Stimulated activated CD4-positive, alpha-beta T cell treated with anti-CD3 and anti-CD28 coated beads, Interleukin-4, amount 100 ng/mL, for 48 hours (primary cell): ENCODE measurements at places on chromosomes 2 and 18.

DNA sequence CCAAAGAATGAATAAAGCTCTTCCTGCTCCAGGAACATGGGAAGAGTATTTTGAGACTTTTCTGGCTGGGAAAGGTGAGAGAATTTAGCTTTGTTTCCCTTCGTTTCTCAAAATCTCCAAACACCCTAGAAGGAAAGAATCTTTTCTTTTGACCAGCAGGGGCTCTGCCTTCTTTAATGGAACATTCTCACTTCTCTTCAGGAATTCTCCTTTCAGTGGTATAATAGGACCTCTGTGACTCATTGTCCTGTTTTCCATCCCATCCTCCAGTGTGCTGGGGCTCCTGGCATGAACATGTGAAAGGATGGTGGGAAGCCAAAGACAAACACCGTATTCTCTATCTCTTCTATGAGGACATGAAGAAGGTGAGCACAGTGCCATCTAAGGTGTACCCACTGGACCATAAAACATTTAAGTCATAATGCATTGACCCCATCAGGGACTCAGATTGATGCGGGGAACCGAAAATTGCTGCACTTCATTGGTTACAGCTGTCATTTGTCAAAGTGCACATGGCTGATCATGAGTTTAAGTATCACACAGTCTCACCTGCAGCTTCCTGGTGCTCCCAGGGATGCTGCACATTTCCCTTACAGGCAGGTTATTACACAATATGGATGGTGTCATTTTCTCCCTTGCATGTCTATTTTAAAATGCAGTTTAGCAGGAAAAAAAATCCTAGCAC lies 5.5 kb downstream of the SULT1C4 start:
- no peak for DNase-seq

GRCh38 chr2:196927376-196928225 lies 1.1 kb upstream of the PGAP1 start:
- DNase-seq, result peak; percentile 49

DNA sequence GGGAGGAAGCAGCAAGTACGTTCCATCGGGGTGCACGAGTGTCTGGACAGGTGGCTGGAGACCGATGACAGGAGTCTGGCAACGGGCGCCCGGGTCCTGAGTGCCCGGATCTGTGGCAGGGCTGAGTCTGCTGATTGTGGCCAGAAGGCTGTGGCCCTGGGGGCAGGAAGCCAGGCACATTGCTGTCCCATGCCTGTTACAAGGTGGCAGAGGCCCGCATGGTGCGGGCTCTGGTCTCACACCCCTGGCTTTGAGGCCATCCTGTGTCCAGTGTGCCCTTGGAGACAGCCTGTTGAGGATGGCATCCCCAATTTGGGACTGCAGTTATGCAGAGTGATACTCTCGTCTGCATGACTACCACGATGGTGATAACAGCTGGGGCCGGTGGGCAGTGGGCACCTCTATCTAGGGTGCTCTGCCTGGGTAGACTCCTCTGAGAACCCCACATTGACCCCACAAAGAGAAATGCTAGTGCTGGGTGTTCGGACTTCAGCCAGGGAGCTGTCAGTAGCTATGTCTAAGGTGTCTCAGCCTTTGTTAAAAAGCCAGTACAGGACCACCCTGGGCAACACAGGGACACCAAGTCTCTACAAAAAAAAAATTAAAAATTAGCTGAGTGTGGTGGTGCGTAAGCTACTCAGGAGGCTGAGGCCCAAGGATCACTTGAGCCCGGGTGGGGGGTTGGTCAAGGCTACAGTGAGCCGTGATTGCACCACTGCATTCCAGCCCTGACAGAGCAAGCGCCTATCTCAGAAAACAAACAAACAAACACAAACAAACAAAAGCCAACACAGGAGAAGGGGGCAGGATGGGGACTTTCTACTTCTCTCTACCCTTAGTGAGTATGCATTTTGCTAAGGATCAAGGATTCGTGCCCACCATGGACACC lies 88.3 kb downstream of the RHOB start:
- DNase-seq, result no peak

GRCh38 chr2:176668912-176669311 lies 399.7 kb downstream of the MTX2 start:
- DNase-seq, result no peak

DNA sequence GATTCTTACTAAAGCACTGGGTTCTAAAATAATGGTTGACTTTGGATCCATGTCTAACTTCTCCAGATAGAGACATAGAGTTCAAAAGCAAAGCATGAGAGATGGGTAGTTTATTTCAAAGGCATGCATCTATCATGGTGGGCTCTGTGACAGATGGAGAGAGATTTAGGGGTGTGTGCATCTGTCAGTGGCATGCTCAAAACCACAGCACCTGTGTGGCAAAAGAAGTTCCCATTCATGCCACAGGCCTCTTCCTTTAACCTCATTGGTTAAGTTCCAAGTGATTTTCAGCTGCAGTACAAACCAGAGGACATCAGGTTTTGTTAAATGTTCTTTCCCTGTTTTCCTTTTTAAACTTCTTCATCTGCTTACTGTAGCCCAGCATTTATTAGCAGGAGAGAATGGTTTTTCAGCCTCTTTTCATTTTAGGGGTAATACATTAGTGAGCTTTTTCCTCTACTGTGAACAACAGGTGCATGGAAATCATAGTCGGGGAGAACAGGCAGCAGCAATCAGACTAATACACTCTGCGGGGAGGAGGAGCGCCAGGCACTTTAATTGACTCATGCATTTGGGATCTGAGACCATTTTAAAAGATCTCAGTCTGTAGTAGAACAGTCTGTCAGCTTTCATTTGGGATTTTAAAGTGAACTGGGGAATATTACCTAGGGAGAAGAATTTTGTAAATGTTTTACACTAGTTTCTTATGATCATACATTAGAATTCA lies 52.4 kb upstream of the UPP2 start:
- no peak for DNase-seq

- no peak for DNase-seq
Measured at GRCh38 chr2:158546412-158547144, 89.8 kb downstream of the PKP4 start.

DNA sequence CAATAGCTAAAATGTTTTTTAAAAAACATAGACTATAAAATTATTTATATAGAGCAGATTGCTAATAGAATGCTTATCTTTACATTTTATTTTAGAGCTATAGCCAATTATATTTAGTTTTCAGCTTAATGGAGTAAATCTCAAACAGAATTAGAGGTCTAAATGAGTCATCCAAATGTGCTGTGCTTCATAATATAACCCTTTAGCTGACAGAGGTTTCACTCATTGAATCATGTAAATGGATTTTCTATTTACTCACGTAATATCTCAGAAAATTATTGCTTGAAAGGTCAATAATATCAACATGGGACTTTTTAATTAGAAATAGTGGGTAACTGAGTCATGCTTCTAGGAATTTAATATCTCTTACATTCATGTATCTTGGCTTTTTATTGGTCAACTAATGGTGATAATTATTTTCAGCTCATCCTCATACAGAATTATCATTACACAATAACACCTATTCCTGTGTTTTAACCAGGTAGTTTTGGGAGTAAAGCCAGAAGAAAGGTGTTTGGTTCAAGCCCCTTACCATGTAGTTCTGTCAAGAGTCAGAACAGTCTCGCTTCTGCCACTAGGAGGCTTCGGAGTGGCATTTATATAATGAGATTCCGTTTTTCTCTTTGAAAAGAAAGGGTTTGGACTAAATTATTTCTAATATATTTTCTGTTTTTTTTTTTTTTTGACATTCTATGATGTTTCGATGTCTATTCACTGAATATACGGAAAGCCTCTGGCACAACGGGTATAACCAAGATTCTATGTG lies 217.6 kb downstream of the CDH7 start:
- DNase-seq, result no peak

- DNase-seq, result no peak
Measured at GRCh38 chr2:83640506-83640905, 818.6 kb downstream of the SUCLG1 start.

GRCh38 chr2:67982956-67983355 lies 79.8 kb downstream of the C1D start:
- no peak for DNase-seq

DNA sequence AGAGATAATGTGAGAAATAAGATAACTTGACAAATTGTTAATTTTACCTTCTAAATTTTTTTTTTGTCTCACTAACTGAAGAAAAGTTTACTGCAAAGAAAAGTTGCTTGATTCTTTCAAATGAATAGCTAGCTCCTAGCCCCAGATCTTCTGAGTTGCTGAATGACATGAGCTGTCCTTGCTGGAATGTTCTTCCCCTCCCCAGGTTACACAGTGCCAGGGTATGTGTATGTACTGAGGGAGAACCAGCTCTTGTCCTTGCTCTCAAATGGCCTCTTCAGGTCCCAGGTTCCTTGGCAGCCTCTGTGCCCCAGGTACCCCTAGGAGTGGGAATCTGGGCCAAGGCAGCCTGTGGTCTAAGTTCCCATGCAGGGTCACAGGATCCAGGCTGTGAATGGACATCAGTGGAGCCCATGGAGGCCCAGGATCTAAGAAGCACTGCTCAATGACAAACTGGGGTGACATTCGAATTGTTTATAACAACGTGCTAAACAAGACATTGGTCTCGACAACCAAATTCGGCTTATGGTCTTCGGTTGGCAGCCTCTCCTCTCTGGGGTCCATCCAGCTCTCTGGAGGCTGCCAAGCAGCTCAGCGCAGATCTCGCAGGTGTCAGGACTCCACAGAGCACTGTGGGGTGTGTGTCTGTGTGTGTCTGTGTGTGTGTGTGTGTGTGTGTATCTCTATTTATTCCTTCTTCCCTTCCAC lies 17.1 kb upstream of the INO80C start:
- DNase-seq, result no peak

GRCh38 chr2:179107737-179108136 lies 57.8 kb upstream of the CCDC141 start:
- no peak for DNase-seq

- no peak for DNase-seq
Measured at GRCh38 chr2:44935729-44936098, 5.8 kb upstream of the SIX3 start.

GRCh38 chr2:100857915-100858314 lies 38.0 kb downstream of the NPAS2 start:
- no peak for DNase-seq

DNA sequence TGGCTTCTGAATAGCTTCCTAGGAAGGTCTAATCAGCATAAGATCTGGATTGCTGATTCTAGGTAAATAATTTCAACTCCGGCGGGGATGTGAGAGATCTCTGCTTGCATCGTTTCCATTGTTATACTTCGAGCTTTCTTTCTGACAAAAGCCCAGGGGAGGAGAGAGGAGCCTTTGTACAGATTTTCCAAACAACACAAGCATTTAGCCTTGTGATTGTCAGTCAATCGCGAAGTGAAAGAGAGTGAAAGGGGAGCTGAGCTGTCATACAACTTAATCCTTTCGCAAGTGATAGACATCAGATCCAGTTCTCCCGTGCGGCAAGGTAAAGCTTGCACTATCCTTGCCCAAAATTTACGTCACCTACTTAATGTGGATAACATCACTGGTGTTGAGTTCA lies 26.2 kb downstream of the RALB start:
- no peak for DNase-seq

DNA sequence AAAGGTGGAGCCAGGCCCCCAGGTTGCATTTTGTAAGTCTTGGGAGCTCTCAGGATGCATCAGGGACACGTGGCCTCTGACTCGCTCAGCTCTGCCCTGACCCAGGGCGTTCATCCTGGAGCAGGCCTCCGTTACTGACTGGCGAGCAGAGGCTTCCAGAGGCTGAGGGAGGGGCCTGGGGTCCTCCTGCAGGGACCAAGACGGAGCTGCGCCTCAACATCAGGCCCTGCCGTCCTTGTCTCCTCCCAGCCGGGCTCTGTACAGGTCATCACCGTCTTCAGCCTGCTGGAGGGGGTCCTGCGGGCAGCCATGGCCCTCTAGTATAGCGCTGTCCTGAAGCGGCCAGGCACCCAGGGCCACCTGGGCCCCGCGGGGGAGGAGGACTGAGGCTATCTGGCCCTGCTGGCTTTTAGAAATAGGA lies 10.2 kb upstream of the ALPP start:
- no peak for DNase-seq

GRCh38 chr18:58235001-58235436 lies 191.0 kb downstream of the NEDD4L start:
- no peak for DNase-seq

- DNase-seq, result no peak
Measured at GRCh38 chr2:111632661-111633060, 251.3 kb downstream of the ANAPC1 start.

DNA sequence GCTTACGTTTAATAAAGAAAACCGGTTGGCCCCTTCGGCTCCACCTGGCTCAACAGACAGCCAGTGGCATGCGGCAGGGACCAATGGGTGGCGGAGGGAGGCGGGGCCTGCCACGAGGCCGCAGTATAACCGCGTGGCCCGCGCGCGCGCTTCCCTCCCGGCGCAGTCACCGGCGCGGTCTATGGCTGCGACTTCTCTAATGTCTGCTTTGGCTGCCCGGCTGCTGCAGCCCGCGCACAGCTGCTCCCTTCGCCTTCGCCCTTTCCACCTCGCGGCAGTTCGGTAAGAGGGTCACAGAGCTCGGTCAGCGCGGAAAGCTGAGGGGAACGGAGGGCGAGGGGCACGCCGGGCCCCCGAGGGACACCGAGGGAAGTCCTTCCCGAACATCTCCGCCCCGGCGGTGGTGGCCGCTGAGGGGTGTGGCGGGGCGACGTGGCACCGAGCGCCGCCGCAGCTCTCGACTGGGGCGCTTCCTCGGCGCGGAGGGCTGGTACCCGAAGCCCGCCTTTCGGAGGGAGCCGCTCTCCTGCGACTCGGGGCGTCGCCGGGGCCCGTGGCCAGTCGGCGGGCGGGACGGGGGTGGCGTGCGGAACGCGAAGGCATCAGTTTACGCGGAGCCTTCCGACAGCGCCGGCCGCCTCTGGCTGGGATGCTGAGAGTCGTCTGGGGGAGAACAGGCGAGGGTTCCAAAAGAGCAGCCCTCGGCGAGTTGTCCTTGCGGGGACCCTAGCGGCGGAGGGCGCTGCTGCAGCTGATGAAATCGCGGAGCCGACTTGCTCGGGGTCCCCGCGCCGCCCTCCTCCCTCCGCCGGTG lies at the start of gene MTHFD2:
Gene MTHFD2 (plus strand): TSS at position 155 of the 814 bp plus-strand sequence. CDS start 27 bp downstream, at position 182.
- peak; percentile 91 for DNase-seq

DNA sequence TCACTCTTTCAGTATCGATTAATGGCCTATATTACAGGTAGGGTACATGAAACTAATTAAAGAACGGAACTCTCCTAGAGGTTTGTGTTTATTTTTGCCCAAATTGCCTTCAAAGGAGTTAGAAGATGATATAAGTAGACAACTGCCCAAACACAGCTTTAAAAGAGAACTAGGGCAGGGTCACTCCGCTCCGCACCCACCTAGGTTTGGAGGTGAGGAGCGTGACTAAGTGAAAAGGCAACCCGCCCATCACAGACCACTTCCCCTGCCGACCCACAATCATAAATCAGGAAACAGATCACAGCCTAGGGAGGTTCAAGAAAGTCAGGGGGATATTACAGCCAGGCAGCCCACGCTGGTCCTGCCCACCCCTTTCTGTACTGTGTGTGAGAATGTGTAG lies 166.7 kb downstream of the C1D start:
- DNase-seq, result no peak

DNA sequence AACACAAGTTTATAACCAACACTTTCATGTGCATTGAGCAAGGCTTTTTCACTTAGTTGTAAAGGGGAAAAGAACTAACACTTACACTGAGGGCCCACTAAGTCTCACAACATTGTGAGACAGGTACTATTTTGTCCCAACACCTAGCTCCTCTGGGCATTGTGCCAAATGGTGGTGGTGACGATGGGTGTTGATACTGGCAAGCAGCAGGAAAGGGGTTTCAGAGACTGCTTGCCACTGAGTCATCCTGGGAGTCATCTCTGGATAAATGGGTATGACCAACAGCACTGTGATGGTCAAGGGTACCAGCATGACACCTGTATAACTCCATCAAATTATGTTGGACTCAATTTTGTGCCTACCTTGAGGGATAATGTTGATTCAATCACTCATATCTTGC lies 138.8 kb upstream of the ITGA6 start:
- peak; percentile 14 for DNase-seq

GRCh38 chr2:240013343-240013742 lies 11.8 kb downstream of the NDUFA10 start:
- DNase-seq, result no peak
